ENCODE measurements at places on chromosomes 4 and X.

GRCh38 chr4:73414936-73415271, 10.8 kb downstream of the ALB start:
- DNase-seq, result no peak

- no peak for DNase-seq
Observed at GRCh38 chrX:30610026-30610425, 32.5 kb upstream of the TASL start.

DNA sequence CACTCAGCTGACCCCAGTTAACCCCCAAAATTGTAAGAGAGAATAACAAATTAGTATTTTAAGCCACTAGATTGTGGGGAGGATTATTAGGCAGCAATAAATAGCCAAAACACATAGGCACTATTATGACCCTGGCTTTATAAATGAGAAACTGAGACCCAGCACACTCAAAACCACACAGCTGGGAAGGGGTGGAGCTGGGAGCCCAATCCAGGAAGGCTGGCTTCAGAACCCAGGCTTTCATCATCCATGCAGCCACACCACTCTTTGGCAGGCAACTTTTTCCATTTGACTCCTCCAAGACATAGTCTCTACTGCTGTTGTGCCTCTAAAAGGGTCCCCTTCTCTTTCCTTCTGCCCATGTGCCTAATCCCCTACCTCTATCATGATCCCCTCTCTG, 253.8 kb downstream of the DHX15 start:
- DNase-seq, result no peak

DNA sequence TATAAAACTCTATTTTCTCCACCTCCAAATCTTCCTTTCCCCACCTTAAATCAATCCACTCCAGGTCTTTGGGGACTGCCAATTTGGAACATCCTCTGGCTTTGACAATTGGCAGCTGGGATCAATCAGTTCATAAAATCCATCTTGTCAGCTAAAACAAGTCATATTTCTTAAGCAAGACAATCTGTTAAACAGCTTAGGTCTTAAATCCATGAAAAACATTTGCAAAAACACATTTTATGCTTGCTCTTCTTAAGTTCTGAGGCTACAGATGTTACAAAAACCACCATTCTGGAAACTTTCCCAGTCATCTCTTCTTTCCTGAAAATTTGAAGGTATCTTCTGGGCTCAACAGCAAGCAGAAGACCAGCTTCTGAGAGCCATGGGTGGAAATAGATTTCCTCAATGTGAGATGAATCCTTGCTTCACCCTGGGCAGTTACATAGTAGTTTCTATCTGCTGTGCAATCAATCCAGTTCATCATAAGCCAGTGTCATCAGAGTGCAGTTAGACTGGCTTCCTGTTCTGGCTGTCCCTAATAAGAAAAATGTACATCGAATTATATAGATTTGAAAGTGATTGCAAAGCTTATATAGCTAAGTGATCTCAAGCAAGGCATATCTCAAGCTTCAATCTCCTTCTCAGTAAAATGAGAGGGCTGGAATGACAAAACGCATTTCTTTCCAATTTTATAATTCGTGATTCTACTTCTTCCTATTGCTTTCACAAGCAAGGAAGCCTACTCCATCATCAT, 402.7 kb upstream of the INTU start:
- DNase-seq, result no peak

- DNase-seq, result no peak
Observed at GRCh38 chr4:188603646-188604045, 464.4 kb downstream of the TRIML1 start.

DNA sequence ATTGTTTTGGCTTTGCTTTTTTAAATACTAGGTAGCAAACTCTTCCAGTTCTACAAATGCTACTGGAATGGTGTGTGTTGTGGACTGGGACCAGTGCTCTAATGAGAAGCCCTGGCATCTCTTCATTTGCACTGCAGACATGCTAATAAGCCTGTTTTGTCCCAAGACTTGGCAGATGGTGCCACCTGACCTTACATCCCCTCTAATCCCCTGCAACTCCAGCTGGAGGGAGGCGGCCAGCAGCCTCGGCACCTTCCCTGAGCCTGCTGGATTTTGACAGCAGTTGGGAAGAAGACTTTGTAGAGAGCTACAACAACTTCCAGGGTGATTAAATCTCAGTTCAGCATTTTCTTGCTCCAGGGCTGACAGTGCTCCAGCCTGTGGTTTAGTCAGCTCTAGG, 200.0 kb downstream of the DCLK2 start:
- DNase-seq, result no peak

- DNase-seq, result no peak
Observed at GRCh38 chr4:91198951-91199350, 1071.8 kb downstream of the CCSER1 start.

DNA sequence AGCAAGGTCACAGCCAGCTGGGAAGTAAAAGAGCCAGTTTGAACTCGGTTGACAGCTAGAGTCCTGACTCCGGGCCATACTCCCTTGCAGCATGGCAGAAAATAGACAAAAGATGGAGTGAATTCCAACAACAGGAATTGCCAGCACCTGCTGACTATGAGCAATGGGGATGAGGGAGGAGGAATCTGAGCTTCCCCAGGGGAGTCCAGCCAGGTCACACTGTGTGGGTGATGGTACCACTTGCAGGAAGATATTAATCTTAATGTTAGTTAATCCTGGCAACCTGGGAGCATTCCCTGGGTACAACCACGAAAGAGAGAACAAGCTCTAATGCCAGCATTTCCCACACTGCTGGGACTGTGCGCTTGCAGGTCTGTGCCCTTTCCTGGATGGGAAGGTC, 48.1 kb upstream of the S100G start:
- DNase-seq, result no peak

DNA sequence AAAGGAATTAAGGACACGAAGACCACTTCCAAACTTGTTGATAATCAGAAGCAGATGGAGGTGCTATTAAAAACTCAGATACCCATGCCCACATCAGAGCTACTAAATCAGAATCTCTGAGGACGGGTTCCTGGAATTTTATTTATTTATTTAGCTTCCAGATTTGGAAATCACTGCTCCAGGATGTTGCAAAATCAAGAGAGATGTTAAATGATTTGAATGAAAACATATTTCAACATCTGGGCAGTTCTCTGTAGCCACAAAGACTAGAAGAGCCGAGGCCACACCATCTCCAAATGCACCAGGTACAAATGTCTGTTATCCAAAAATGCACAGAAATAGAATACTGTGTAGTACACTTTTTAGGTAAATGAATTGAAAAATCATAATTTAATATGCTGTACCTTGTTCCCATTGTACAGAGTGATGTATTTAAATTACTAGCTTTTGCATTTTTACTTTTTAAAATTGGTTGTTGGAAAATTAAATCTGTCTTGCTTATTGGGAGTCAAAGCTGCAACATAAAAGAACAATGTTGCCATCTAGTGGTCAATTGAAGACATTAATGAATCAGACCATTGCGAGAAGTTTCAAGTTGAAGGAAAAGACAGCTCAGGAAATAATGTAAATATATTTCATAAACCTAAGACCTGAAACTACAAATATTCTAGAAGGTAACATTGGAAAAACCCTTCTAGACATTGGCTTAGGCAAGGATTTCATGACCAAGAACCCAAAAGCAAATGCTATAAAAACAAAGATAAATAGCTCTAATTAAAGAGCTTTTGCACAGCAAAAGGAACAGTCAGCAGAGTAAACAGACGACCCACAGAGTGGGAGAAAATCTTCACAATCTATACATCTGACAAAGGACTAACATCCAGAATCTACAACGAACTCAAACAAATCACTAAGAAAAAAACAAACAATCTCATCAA, 151.3 kb upstream of the TTC29 start:
- DNase-seq, result no peak

- DNase-seq, result no peak
Observed at GRCh38 chr4:72468904-72469502, 100.0 kb downstream of the ADAMTS3 start.

GRCh38 chrX:54484666-54485065, 11.4 kb downstream of the FGD1 start:
- no peak for DNase-seq
